Esophagus squamous epithelium (tissue), 5 donors: ENCODE measurements at places on chromosomes 12 and 14.

DNA sequence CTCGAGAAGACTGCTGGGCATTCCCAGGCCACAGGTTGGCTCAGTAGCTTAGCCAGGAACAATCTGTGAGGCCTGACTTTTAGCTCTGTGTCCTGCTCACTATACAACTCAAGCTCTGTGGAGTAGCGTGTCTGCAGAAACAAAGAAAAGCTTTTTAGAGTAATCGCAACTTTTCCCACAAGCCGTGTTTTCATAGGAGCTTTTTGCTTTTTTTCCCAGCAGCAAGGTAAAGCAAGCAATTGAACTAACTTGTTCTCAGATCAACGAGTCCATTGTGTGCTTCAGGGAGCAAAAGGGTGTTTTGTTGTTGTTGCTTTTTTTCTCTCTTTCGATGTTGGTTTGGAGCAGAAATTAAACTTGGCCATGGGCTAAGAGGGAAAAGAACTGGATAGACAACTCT, 97.3 kb upstream of the BCL2L14 start:
- no peak for DNase-seq

GRCh38 chr12:40225984-40226602, 1.3 kb downstream of the LRRK2 start:
- DNase-seq: no peak

GRCh38 chr14:81559385-81559784, 25.7 kb upstream of the SEL1L start:
- DNase-seq: no peak

- no peak for DNase-seq
Observed at GRCh38 chr12:45612044-45612794, 117.3 kb upstream of the ARID2 start.

GRCh38 chr14:94591073-94591472, 9.8 kb downstream of the SERPINA5 start:
- no peak for DNase-seq

DNA sequence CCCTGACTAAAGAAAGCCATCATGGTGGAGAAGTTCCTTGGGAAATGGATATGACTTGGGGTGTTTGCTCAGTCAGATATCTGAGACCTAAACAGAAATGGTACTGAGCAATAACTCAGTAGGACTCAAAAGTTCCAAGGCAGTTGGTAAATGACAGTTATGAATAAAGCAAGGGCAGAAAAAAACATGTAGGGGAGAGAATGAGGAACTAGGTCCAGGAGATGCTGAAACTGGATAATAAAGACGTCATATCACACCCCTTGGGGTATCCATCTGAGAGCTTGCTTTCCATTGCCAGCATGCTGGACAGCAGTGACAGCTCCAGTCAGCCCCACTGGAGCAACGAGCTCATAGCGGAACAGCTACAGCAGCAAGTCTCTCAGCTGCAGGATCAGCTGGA, 37.5 kb downstream of the RPGRIP1 start:
- DNase-seq: no peak

DNA sequence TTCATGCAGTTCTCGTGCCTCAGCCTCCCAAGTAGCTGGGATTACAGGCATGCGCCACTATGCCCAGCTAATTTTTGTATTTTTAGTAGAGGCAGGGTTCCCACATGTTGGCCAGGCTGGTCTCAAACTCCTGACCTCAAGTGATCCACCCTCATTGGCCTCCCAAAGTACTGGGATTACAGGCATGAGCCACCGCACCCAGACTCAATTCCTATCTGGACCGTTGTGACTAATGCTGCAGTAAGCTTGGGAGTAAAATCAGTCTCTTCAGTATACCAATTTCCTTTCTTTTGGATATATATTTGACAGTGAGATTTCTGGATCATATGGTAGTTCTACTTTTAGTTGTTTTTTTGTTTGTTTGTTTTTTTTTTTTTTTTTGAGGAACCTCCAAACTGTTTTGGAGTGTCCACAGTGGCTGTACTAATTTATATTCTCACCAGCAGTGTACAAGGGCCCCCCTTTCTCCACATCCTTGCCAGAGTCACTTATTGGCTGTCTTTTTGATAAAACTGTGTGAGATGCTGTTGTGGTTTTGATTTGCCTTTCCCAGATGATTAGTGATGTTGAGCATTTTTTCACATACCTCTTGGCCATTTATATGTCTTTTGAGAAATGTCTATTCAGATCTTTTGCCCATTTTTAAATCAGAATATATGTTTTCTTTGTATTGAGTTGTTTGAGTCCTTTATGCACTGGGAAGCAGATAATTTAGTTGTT, 37.3 kb upstream of the EVL start:
- no peak for DNase-seq

- no peak for DNase-seq
Observed at GRCh38 chr12:85007836-85008235, 28.2 kb downstream of the TSPAN19 start.

DNA sequence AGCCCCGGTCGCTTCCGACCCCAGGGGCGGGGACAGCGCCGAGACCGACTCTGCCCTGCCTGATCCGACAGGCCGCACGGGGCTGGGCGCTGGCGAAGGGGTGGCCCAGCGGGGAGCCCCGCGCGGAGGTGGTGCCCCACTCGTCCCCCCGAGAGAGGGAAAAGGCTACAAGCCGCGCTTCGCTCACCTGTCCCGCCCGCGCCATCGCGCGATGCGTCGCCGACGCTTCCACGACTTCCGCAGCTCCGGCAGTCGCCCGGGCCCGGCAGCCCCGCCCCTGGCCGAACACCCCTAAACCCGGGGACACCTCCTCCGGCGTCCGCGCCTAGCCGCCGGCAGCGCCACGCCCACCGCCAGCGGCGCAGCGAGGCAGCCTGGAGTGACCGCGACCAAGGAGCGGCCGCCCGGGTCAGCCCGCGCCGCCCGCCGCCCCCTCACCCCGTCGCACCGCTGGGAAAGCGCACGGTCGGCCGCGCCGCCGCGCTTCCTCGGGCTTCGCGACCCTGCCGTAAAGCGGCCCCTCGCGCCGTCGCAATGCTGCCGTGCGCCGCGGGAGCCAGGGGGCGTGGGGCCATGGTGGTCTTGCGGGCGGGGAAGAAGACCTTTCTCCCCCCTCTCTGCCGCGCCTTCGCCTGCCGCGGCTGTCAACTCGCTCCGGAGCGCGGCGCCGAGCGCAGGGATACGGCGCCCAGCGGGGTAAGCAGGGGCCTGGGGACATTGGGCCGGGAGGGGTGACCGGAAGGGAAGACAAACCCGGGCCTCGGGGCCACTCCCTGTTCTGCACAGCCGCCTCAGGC, at the start of the genes BAG5 and COA8:
Gene BAG5, minus strand, starts transcription at position 229 of the 797 bp plus-strand sequence. CDS start 1,493 bp downstream, outside the sequence.
Gene COA8, plus strand, starts transcription at position 532 of the 797 bp plus-strand sequence. Its CDS starts 42 bp downstream, at position 574.
- no peak for DNase-seq

DNA sequence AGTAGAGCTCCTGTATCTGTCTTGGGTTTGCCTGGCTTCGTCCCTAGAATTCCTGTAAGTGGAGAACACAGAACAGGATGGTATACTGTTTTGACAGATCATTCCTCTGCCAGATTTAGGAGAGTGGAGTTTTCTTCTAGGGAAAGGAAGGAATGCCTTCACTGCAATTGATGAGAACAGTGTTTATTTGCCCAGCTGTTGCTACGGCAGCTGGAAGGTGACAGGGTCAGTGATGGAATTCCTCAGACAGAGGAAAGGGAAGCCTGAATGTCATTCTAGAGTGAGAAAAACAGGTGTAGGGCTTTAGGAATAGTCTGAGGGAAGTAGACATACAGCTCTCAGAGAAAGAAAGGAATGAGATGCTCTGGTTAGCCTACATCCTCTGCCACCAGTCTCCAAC, 11.7 kb downstream of the CSRNP2 start:
- no peak for DNase-seq

GRCh38 chr12:5582018-5582417, 150.1 kb downstream of the NTF3 start:
- DNase-seq: no peak

- no peak for DNase-seq
Observed at GRCh38 chr14:98334186-98334585, 937.8 kb downstream of the BCL11B start.

- no peak for DNase-seq
Observed at GRCh38 chr12:94074216-94074979, 74.0 kb upstream of the PLXNC1 start.

GRCh38 chr14:56195223-56195622, 77.0 kb downstream of the PELI2 start:
- DNase-seq: no peak

DNA sequence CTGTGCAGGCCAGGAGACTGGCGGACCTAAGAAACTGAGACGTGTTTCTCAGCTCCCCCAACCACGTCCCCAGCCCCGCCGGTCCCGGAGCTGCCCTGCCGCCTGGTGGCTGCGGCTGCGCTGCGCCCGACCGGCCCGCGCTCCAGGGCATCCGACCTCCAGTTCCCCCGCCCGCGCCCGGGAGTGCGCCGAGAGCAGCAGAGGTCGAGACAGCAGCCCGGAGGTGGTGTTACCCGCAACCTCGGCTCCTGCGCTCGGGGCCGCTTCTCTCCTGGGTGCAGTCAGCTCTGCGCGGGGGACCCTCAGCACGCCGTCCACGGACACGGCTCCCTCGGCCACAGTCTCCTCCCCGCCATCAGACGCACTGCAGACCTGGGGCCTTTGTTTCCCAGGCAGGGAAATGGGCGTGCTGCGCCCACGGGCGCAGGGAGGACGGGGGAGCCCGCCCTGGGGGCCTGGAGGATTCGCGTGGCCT, 21.6 kb upstream of the GPR132 start:
- DNase-seq: no peak

GRCh38 chr12:6538420-6539313, 4.3 kb downstream of the GAPDH start:
- DNase-seq: no peak

- DNase-seq: no peak
Observed at GRCh38 chr14:97846156-97846555, 1049.0 kb downstream of the VRK1 start.

GRCh38 chr12:78959556-78959955, 95.0 kb downstream of the SYT1 start:
- no peak for DNase-seq

DNA sequence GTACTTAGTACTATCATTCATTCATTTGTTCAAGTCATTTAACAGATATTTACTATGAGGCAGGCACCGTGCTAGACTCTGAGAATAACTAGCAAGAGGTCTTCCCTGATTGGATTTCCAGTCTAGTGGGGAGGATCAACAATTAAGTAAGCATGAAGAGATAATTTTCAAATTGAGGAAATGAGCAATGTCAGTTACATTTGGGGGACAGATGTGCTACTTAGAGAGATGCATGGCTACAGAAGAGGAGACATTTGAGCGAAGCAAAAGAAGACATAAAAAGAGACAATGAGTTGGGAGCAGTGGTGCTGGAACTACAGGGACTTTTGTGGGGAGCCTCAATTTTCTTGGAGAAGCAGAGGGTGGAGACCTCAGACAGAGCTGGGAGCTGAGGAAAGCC, 7.7 kb downstream of the KCNA5 start:
- no peak for DNase-seq
